ENCODE measurements at places on chromosomes 3 and 15.

DNA sequence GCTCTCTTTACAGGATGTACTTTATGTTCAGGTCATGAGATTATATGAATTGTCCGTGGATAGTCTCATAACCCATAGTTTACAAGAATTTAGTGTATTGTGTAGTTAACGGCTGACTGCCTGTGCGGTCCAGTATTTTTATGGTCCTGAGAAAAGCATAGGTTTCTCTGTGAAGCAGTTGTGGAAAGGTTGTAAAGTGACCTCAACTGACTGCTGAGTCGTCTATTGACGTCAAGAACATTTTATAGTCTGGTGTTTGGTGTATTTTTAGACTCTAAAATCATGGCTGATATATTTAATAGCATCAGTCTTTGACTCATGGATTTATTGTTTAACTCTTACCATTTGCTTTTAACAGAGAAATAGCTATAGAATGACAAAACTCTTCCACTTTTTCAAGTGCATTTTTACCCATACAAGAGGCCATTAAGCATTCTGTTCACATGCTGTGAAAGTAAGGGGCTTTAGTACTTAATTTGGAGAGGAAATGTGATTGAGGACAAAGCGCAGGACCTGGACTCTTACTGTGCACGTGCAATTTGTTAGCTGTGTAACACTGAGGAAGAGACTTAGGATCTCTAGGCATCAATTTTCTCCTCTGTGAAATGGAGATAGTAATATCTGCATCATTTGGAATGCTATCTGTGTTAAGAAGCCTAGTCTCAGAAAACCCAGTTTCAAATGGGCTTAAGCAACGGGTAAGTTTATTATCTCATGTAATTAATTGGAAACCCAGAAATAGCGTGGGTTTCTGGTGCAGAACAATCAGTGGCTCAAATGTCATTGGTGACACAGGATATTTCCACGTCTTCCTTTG, 240.8 kb downstream of the NFKBIZ start:
- peak; percentile 48 for DNase-seq

DNA sequence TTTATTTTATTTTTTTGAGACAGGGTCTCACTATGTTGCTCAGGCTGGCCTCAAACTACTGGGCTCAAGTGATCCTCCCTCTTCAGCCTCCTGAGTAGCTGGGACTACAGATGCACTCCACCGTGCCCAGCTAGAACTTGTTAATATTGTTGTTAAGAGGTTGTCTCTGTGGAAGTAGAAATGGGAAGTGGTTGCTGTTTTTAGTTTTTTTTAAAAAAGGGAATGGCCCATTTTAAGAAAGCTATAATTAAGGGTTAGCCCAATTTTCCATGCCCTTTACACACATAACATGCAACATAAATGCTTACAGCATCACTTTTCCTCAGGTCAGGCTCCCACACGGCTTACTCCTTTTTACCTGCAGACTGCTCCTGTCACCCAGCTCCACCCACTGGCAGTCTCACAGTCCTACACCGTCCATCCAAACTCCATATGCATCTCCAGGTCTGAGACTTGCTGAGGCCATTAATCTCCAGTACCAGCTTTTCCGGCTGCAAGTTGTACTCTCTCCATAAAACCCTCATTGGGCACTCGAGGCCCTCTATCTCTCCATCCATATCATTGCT, 19.8 kb downstream of the MORC1 start:
- peak; percentile 74 for DNase-seq

- DNase-seq = peak; percentile 87
Observed at GRCh38 chr3:38346587-38347410, at the start of gene XYLB. TSS of gene XYLB (plus strand) at chr3:38346785. CDS start at chr3:38346869, 84 bp downstream.

DNA sequence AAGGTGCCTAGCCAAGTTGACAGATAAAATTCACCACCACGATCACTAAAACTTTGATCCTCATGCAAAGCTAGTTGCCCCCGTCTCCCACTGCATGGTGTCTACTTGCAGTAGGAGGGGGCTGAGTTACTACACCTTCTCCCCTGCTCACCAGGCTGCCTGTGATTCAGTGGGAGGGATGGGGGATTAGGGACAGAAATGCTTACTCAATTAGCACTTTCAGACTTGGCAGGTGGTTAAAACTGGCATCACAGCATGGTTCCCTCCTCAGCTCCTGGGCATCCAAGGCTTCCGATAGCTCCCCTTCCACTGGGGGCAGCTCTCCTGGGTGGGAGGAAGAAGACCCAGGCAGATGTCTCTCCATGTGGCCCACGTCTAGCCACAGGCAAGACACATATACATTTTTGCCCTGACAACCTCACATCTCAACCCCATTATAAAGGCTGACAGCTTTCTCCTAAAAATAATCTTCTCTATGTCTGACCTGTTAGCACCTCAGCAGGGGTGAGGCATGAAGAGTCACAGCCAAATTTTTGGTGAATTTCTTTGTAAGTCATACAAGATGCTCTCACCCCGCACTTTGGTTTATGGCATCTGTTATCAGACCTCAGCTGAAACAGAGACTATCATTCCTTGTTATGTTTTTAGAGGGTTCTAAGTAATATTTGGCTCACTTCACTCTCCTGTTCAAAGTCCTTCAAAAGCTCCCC, 369.0 kb downstream of the SV2B start:
- DNase-seq = peak; percentile 39

DNA sequence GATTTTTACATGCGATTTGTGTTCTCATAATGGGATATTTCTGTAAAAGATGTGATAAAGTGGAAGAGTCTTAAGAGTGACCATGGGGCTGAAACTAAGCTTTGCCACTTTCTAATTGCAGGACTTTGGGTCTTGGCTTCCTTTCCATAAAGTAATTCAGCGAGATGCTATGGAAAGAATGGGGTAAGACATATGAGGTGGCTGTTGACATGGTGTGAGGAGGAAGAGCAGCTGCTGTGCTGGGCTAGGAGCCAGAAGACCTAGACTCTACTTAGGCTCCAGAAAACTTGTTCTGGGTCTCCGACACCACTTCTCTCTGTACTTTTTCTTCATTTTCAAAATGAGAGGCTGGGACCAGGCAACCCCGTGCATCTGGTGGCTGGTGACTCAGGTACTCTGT, 654.5 kb upstream of the CFAP20DC start:
- no peak for DNase-seq

DNA sequence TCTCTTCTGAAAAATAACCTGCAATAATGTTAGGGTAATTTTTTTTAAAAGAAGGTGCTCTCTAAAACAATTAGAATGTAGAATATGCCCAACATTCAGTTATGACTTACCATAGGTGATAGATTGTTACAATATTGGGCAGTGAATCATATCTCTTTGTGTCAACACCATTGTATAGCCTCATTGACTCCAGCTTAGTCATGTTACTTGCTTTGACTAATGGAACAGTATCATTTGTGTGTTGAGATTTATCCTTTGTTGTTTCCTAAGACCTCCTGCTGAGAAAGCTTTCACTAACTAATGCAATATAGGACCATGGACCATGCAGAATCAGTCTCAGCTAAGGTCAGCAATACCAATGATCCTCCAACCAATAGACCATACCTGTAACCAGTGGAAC, 1106.4 kb downstream of the SI start:
- DNase-seq = no peak

DNA sequence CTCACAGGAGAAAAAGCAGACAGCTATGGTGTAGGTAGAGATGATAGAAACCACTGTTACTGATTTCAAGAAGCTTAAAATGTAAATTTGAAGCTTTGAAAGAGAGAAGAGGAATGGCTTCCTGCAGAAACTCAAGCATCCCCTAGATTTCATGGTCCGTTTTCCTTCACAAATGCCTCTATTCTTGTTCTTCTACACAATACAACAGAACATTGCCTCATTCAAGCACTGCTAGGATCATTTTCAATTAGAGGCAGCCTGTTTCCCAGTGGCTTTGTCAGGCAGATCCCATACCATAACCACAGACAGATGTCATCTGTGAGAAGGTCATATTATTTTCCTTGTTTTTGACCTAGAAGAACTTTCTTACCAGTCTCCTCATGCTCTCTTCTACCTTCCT, 77.9 kb upstream of the SPRED1 start:
- no peak for DNase-seq

- DNase-seq = no peak
Observed at GRCh38 chr15:88225461-88225860, 31.1 kb downstream of the NTRK3 start.

DNA sequence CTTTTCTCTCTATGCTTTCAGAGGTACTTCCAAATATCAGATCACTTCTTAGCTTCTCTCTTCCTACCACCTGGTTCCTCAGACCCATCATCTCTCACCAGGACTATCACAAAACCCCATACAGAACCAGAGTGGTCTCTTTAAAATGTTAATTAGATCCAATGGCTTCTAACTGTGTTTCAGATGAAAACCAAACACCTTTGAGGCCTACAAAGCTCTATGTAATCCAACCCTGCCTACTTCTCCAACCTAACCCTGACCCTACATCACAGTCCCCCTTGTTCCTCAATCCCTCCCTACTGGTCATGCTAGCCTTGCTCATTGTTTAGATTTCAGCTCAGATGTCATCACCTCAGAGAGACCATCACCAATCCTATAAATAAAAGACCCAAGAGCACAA, 34.8 kb downstream of the SUMF1 start:
- no peak for DNase-seq

GRCh38 chr15:45126535-45127158, 3.0 kb downstream of the DUOXA1 start:
- peak; percentile 77 for DNase-seq

DNA sequence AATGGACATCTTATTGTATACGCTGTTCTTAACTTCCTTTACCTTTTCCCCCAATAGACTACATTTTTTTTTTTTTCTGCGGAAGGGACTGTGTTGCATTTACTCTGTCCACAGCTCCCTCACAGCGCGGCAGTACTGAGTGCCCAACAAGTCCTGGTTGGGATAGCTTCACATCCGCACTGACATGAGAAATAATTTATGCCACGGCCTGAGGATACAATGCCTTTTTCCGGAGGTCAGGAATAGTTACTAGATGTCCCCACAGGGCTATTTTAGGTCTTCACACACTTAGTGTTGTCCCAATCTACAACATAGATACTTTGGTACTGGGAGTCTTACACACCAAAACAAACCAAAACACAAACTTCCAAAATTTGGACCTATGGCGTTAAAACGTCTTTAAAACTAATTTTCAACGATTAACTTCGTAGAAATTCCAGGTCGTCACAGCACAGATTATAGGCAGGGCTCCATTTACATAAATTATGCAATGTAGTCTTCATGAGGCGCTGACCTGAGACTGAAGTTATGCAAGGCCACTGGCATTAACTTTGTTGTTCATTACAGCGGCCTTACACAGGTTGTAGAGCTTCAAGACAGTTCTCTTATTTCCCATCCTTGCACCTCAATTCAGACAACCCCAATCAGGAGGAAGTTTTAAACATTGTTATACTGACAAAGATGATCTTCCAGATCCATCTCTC, 989 bp upstream of the PPIB start:
- DNase-seq = no peak

DNA sequence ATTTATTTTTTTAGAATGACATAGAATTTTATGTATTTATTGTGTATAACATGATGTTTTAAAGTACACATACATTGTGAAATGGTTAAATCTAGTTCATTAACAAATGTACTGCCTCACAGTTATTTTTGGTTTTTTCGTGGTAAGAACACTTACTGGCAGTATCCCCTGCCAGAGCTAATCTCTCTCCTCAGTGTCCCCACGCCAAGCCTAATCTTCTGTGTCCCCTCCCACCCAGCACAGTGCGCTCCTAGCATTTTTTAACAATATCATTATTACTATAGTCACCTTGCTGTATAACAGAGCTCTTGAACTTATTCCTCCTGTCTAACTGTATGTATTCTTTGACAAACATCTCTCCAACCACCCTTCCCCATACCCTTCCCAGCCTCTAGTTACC, 333.2 kb downstream of the GABRB3 start:
- no peak for DNase-seq

DNA sequence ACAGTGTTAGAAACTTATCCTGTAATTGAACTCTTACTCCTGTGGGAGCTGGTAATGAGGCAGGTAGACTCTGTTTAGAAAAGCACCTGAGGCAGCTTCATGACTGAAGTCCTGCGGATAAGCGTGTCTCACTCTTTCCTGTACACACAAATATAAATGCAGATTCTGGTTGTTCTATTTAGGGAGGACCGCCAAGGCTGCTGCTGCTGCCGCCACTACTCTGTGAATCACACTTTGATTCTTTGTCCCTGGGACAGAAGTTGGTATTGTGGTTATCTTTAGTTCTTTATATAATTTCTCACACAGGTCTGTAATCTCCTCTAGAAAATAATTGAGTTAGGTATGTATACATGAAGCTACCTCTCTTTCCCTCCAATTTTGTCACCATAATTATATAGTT, 3.6 kb downstream of the LSAMP start:
- DNase-seq = no peak

DNA sequence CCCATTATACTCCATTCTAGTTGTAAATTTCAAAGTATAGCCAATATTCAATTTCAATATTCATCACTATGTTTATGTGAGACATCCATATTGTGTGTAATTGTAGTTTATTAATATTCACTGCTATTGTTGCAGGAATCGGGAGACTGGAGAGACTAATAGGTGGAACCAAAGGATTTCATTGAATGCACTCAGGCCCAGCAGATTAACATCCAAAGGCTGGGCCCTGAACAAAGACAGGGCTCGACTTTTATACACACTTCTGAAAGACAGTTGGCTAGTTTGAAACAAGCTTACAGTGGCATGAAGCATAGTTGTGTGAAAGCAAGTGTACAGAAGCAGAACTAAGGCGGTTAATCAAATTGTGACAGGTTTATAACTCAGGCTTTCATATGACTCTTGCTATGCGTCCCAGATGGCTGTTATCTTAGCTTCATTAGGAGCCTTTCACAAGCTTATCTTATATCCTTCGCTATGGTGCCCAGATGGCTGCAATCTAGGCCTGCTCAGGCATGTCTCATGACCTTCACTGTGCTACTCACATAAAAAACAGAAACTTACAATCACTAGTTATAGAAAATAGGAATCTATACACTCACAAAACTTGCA, 1038.8 kb upstream of the EPHA6 start:
- peak; percentile 73 for DNase-seq

- DNase-seq = no peak
Observed at GRCh38 chr15:40721701-40722100, 26.7 kb downstream of the RAD51 start.
